Activated CD4-positive, alpha-beta T cell treated with anti-CD3 and anti-CD28 coated beads for 1 hour (primary cell): ENCODE measurements at places on chromosomes 1 and 21.

DNA sequence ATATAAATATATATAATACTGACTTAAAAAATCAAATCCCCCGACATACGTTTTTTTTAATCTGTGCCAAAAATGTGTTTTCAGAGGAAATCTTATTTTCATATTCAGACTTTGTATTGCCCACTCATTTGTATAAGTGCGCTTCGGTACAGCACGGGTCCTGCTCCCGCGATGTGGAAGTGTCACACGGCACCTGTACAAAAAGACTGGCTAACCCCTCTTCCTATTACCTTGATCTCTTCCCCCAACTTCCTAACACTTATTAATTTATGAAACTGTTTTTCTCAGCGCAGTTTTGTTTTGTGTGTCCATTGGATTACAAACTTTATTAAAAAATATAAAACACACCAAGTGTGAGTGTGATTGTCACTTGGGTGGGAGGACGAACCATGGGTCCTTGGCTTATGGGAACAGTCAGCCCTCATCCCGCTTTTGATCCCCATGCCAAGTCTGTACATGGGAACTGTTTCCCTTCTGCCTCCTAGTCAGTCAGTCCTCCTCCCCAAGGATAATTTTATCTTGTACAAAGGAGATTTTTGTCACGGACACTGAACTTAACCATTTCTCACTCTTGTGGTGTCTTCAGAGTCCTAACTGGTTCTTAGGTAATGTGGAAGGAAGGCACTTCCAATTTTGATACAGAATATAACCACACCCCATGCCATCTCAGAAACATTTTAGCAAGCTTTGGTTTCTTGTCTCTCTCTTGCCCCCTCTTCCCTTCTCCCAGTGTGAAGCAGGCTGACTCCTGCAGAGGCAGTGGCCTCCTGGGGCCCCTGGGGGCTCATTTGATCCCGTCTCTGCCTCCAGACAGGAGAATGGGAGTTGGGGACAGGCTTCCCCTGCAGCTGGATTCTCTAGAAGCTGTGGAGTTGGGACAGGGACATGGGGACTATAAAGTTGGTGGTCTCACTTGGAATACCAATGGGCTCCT lies 35.5 kb downstream of the ZBTB17 start:
- no peak for DNase-seq

DNA sequence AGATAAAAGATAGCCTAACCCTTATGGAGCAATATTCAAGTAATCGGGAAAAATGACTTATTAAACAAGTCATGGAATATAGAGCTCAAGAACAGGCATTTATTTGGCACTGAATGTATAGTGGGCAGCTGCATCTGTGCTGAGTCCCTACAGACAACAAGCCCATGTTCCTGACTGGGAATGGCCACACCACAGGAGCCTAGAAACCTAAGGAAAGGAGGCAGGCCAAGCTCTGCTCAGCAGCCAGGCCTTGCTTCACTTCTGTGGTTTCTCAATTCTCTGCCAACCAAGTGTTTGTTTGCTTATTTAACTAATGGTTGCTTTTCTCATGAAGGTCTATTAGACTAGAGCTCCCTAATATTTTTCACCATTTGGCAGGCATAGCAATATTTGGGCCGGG lies 21.5 kb downstream of the AK2 start:
- DNase-seq = no peak

GRCh38 chr21:28856588-28857250 lies 136.0 kb downstream of the LTN1 start:
- no peak for DNase-seq

- no peak for DNase-seq
These were observed 48.5 kb upstream of the FBXO28 start for GRCh38 chr1:224065455-224065854.

GRCh38 chr1:60068393-60069045 lies 5.1 kb downstream of the C1orf87 start:
- DNase-seq = no peak

DNA sequence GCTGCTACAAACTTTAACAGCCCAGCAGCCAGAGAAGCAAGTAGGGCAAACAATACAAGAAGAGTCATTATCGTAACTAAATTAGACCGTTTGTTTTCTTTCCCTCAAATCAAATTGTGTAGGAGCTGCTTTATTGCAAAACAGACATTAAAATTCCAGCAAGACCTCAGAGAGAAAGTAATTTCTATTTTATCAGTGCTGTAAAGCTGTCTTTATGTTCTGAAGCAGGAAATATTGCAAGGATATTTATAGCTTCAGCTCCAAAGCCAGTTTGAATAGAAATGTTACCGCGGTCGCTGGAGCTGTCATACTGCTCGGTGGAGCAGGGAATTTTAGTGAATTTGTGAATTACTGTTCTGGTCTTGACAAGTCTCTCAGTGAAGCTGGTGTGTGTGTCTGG lies 503.8 kb upstream of the PLXNA2 start:
- DNase-seq = no peak

GRCh38 chr1:8283058-8283884 lies 34.6 kb upstream of the SLC45A1 start:
- no peak for DNase-seq

DNA sequence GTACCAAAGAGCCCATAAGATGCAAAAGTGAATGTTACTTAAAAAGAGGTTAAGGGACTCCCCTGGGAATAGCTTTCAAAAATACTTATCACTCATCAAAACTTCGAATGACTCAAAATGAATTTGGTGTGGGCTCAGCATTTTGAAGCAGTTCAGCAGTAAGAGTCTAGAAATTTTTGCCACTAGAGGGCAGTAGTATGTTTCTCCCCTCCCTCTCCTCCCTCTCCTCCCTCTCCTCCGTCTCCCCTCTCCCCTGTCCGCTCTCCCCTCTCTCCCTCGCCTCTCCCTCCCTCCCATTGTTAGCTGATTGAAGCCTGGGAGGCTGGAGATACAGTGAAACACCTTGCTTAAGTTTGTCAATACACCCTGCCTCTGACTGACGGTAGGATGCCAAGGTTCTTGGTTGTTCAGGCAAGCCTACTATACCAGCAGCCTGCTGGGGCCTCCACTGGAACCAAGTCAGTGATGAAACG lies 70.8 kb upstream of the TENT5C start:
- no peak for DNase-seq
